Vagina (tissue), 2 donors: ENCODE measurements at places on chromosomes 13 and 19.
A peak's percentile ranks its signal among the peaks of the same experiment; 100 is the strongest.

- no peak for DNase-seq
- no peaks in the 10 kb centered on the region for H3K4me1 ChIP-seq
- H3K4me3 ChIP-seq, result no peak overlapping the region
- no peaks in the 10 kb centered on the region for H3K36me3 ChIP-seq
- no peak overlapping the region for H3K27ac ChIP-seq
These were observed 575.6 kb downstream of the DCT start for GRCh38 chr13:93903909-93904308.

- no peaks in the 10 kb centered on the region for H3K4me1 ChIP-seq
- H3K36me3 ChIP-seq, result no peaks in the 10 kb centered on the region
- H3K27ac ChIP-seq, result no peak overlapping the region
- H3K4me3 ChIP-seq, result no peak overlapping the region
- no peaks in the 10 kb centered on the region for H3K27me3 ChIP-seq
These were observed 122.3 kb downstream of the URI1 start for GRCh38 chr19:30064348-30064699.

GRCh38 chr13:23770973-23771372 lies 118.2 kb downstream of the MIPEP start:
- no peak overlapping the region for H3K4me3 ChIP-seq
- no peak overlapping the region for H3K27ac ChIP-seq
- H3K27me3 ChIP-seq, result no peaks in the 10 kb centered on the region
- H3K4me1 ChIP-seq, result peaks cover 12% of the 10 kb centered on the region
- DNase-seq, result no peak
- no peaks in the 10 kb centered on the region for H3K36me3 ChIP-seq

DNA sequence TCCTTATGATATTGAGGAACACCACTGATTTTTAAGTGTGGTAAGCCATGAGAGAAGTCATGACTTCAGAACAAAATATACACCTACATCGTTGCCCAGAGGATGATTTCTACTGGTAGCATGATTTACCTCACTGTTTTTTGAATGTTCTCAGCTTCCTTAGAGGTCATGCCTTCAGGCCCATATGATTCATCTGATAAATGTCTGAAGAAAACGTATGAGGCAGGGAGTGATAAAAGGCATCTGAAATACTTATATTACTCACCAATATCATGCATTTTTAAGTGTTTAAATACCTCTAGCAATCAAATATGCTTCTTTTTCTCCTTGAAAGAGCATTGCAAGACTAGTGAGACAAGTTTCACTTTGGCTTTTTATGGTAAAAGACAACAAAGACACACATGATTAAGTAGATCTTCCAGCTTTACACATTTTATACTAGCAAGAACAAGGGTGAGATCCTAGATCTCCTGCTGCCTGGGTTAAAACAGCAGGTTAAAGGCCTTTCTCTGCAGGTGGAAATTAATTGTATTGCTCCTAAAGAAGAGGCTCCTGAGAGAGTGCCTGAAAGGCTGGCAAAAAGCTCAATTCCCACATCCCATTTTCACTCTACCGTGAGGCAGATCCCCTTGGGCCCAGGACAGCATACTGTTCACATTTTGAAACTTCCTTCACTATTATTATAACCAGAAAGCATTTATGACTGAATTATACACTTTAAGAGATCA lies 432.4 kb downstream of the SLITRK1 start:
- no peaks in the 10 kb centered on the region for H3K4me1 ChIP-seq

GRCh38 chr19:31943778-31944177 lies 401.6 kb upstream of the ZNF507 start:
- no peak overlapping the region for H3K27ac ChIP-seq
- H3K4me1 ChIP-seq, result peaks cover 6% of the 10 kb centered on the region
- DNase-seq, result no peak
- no peaks in the 10 kb centered on the region for H3K27me3 ChIP-seq

GRCh38 chr19:45939792-45940514 lies 25.4 kb upstream of the NANOS2 start:
- no peaks in the 10 kb centered on the region for H3K27me3 ChIP-seq
- no peak overlapping the region for H3K27ac ChIP-seq
- no peak overlapping the region for H3K4me3 ChIP-seq
- H3K36me3 ChIP-seq, result no peaks in the 10 kb centered on the region
- no peaks in the 10 kb centered on the region for H3K4me1 ChIP-seq

GRCh38 chr19:9205501-9206113 lies 13.8 kb downstream of the OR7D4 start:
- no peak overlapping the region for H3K27ac ChIP-seq
- no peaks in the 10 kb centered on the region for H3K36me3 ChIP-seq
- H3K4me3 ChIP-seq, result peak overlapping the region; percentile 27

DNA sequence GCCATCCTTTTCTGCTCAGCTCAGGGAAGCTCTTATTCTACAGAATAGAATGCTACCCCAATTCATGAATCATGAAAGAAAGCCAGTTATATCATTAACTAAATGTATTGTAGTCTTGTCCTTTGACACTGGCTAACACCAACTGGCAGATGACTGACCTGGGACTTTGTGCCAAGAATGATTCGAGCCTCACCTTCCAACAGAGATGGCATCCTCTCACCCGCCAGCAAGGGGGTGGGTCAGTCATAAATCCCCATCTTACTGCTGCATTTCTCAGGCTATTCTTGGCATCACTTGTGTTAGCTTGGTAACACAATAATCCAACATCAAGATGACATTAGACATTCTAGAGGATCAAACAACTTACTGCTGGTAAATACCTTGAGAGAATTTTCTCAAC lies 1239.8 kb upstream of the MIR17HG start:
- no peaks in the 10 kb centered on the region for H3K36me3 ChIP-seq
- H3K27ac ChIP-seq, result no peak overlapping the region
- no peak for DNase-seq
- H3K4me1 ChIP-seq, result no peaks in the 10 kb centered on the region

- DNase-seq, result no peak
- H3K4me3 ChIP-seq, result no peak overlapping the region
- H3K27me3 ChIP-seq, result no peaks in the 10 kb centered on the region
- H3K4me1 ChIP-seq, result peaks cover 3% of the 10 kb centered on the region
- H3K36me3 ChIP-seq, result no peaks in the 10 kb centered on the region
These were observed 15.3 kb downstream of the DYRK1B start for GRCh38 chr19:39818626-39819097.

- no peaks in the 10 kb centered on the region for H3K36me3 ChIP-seq
- no peak overlapping the region for H3K4me3 ChIP-seq
- no peak for DNase-seq
These were observed 140.5 kb downstream of the FGF14 start for GRCh38 chr13:102261316-102261715.

- no peak for DNase-seq
- no peaks in the 10 kb centered on the region for H3K36me3 ChIP-seq
- H3K4me3 ChIP-seq, result no peak overlapping the region
These were observed 24.2 kb downstream of the NEK5 start for GRCh38 chr13:52104624-52105023.

GRCh38 chr13:53324656-53325055 lies 296.0 kb downstream of the OLFM4 start:
- H3K4me3 ChIP-seq, result no peak overlapping the region
- no peak for DNase-seq
- H3K4me1 ChIP-seq, result no peaks in the 10 kb centered on the region
- no peak overlapping the region for H3K27ac ChIP-seq
- no peaks in the 10 kb centered on the region for H3K36me3 ChIP-seq
